ENCODE measurements at places on chromosomes 2 and 18.

GRCh38 chr2:63874204-63875130, 32.8 kb downstream of the UGP2 start:
- no peak for DNase-seq

- DNase-seq, result no peak
Observed at GRCh38 chr2:119241205-119241532, 17.5 kb downstream of the STEAP3 start.

GRCh38 chr2:118689456-118689855, 158.0 kb downstream of the EN1 start:
- DNase-seq, result no peak

GRCh38 chr2:227513113-227513512, 41.2 kb downstream of the AGFG1 start:
- DNase-seq, result no peak

DNA sequence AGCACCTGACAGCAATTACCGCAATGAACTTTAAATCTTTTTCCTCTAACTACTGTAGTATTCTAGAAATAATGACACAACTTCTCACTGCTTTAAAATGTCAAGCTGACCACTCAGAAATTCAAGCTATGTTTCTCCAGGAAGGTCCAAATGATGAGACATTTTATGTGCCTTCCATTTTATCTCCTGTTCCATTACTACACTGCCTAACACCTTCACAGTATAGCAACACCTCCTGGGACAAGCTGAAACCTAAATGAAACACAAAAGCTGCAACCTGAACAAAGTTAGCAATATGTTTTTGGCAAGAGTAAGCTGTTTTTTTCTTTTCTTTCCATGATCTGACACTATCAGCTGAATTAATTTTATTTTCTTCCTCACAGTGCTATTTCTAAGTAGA, 81.9 kb downstream of the IKZF2 start:
- no peak for DNase-seq

GRCh38 chr2:239753401-239753837, 271.7 kb downstream of the NDUFA10 start:
- DNase-seq, result no peak

GRCh38 chr2:168059758-168060157, 187.6 kb downstream of the STK39 start:
- DNase-seq, result no peak

- no peak for DNase-seq
Observed at GRCh38 chr18:55744206-55744605, 156.2 kb upstream of the TCF4 start.

GRCh38 chr2:144354953-144355352, 165.0 kb downstream of the ZEB2 start:
- DNase-seq, result no peak

DNA sequence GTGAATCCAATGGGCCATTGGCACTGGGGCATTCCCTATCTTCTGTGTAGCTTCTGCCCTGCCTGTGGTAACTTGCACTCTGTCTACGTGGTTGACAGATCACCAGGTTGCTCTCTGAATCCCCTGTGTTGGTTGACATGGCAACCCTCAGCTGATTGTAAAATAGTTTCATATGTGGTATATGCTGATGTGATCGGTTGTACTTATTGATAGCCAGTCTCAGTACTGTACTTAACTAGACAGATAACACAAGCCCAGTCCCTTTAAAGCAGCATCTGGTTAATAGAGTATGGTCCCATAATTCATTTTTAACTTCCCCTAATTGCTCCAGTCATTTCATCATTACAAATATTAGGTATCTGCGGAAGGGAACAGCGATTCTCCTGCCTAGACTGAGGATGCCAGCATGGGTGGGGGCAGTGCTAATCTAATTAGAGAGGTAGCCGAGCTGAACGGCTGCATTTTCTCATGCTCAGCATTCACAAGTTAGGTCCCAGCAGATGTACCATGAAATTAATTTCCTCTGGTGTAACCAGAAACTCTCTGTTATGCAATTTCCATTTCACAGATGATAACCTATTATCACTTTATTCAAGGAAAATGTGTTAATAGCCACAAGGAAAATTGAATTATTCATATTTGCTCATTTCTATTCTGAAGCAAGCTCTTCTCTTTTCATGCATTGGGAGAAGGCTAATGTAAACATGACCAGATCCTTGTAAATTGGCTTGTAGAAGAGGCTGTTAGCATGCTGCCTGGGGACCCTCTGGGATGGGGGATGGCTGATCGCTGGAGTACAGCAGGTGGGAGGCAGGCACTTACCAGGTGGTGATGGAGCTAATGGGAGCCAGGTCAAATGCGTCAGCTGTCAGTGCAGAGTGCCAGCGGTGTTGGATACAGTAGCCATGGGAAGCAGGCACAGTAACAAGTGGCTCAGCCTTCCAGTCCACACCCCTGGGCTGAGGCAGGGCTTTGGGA, 608.3 kb downstream of the GALR1 start:
- DNase-seq, result no peak

- no peak for DNase-seq
Observed at GRCh38 chr2:8487461-8487932, 194.4 kb upstream of the ID2 start.

DNA sequence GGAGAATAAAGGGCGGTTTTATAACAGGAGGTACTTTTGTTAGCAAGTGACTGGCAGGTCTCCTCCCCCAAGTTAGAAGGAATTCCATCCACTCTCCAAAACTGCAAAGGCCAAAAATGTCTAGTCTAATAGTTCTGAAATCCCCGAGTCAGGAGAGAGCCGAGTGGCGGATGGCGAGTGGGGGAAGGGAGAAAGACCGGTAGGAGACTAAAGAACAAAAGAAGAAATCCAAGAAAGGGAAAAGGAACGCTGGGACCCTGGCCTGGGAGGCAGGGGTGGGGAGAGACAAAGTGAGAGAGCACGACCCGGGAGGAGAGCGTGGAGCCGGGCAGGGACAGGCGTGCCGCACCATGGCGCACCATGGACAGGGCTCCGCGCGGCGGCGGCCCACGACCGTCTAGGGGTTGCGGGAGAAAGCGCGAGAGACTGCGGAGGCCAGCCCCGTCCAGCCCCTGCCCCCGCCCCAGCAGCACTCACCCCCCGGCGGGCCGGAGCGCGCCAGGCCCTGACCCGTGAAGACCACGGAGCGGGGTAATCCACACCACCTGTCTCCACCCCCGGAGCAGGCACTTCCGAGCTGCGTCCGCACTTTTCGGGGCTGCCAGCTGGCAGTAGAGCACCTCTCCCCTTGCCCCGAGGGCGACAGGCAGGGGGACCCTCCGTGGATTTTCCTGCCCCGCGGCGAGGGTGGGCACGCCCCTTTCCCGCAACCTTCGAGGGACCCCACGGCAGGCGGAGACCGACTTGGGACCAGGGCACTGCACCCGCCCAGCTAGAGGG, 1.6 kb downstream of the CDH2 start:
- DNase-seq, result no peak

DNA sequence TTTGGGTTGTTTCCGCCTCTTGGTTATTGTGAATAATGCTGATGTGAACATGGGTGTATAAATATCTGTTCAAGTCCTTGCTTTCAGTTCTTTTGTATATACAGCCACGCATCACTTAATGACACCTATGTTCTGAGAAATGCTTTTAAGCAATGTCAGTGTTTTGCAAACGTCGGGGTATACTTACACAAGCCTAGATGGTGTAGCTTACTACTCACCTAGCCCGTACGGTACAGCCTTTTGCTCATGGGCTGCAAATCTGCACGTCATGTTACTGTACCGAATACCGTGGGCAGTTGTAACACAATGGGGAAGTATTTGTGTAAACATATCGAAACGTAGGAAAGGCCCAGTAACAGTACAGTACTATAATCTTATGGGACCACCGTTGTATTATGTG, 12.4 kb downstream of the RALB start:
- DNase-seq, result no peak

- DNase-seq, result no peak
Observed at GRCh38 chr2:98649992-98650375, 41.6 kb downstream of the UNC50 start.

- DNase-seq, result no peak
Observed at GRCh38 chr2:71544919-71545571, 91.7 kb downstream of the DYSF start.

DNA sequence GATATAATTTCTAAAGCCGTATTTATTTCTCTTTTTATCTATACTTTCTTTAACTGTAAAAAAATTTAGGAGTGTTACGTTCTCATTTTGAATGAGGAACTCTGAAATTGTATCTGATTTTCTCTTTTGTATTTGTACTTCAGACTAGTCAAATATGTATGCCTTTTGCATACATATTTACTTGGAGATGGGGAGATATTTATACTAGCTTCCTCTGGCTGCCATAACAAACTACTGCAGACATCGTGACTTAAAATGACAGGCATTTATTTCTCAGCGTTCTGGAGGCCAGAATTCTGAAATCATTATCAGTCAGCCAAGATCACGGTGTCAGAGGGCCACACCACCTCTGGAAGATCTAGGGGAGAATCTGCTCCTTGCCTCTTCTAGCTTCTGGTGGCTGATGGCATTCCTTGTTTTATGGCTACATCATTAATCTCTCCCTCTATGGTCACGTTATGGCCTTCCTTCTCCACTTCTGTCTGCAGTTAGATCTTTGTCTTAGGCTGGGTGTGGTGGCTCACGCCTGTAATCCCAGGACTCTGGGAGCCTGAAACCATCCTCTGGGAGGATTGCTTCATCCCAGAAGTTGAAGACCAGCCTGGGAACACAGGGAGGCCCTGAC, 8.2 kb downstream of the LCLAT1 start:
- no peak for DNase-seq

- no peak for DNase-seq
Observed at GRCh38 chr2:215933151-215933550, 80.2 kb downstream of the MREG start.

- DNase-seq, result no peak
Observed at GRCh38 chr18:49966090-49966489, 152.8 kb upstream of the ACAA2 start.

- no peak for DNase-seq
Observed at GRCh38 chr2:230512955-230513748, 97.2 kb downstream of the SP100 start.

DNA sequence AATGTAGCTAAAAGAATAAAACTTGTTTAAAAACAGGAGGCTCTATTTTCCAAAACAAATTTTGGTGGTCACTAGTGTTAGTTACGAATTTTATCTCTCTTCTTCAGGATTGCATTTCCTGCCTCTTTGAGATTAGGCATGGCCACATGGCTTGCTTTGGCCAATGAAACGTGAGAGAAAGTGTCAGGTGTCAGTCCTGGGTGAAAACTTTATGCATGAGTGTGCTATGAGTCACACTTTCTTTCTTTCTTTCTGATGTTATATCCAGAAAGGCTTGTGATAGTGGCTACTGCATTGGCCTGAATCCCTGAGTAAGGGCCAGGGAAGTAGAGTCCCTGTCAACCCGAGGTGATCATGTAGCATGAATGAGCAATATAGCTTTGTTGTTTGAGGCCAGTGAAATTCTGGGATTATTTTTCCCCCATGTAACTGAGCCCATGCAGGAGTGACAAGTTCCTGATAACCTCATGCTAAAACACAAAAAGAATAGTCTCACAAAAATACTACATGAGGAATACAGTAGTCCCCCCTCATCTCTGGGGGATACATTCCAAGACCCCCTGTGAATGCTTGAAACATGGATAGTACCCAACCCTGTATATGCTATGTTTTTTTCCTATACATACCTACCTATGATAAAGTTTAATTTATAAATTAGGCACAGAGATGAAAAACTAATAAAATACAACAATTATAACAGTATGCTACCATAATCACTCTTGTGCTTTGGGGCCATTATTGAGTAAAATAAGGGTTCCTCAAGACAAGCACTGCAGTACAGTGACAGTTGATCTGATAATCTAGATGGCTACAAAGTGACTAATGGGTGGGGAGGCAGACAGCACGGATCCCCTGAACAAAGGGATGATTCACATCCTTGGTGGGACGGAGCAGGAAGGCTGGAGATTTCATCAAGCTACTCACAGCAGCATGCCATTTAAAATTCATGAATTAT, 109.5 kb downstream of the CDC42EP3 start:
- DNase-seq, result no peak

GRCh38 chr2:112142525-112143078, 4.4 kb downstream of the FBLN7 start:
- DNase-seq, result no peak

- DNase-seq, result no peak
Observed at GRCh38 chr2:196653843-196654242, 14.3 kb downstream of the CCDC150 start.

- DNase-seq, result no peak
Observed at GRCh38 chr2:65453916-65454315, 21.5 kb upstream of the SPRED2 start.

- no peak for DNase-seq
Observed at GRCh38 chr2:206442833-206443734, at the start of gene ADAM23. ADAM23 (plus strand) TSS chr2:206443532; CDS start chr2:206443867, 335 bp downstream.

GRCh38 chr18:54684784-54685183, 93.7 kb downstream of the DYNAP start:
- DNase-seq, result no peak

- no peak for DNase-seq
Observed at GRCh38 chr2:155384555-155385123, 686.1 kb downstream of the KCNJ3 start.

GRCh38 chr2:176126929-176127773, 2.4 kb upstream of the HOXD8 start:
- DNase-seq, result no peak

DNA sequence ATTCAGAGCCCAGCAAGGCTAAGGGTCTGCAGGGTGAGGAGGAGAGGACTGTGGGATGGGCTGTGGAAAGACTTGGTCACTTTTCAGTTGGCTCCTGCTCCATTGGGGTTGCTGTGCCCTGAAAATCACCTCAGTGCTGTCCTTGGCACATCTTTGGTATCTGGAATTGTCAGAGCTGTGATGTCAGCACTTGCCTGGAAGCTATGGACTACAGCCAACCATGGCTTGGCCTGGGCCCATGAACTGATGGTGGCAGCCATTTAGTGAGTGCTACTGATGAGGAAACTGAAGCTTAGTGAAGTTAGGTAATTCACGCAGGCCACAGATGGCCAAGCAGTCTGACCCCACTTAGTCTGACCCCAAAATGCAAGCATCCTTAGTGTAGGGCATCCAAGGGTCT, 121.8 kb upstream of the SERPINE2 start:
- DNase-seq, result no peak

GRCh38 chr2:101657787-101658186, 39.7 kb upstream of the MAP4K4 start:
- DNase-seq, result no peak

- DNase-seq, result no peak
Observed at GRCh38 chr18:8615397-8616027, 6.3 kb downstream of the RAB12 start.

GRCh38 chr2:147567136-147567535, 277.7 kb upstream of the ACVR2A start:
- no peak for DNase-seq

GRCh38 chr2:101474731-101475384, at the start of gene RFX8:
RFX8 (minus strand) TSS chr2:101475112; CDS start chr2:101466848, 8,264 bp downstream.
- no peak for DNase-seq

DNA sequence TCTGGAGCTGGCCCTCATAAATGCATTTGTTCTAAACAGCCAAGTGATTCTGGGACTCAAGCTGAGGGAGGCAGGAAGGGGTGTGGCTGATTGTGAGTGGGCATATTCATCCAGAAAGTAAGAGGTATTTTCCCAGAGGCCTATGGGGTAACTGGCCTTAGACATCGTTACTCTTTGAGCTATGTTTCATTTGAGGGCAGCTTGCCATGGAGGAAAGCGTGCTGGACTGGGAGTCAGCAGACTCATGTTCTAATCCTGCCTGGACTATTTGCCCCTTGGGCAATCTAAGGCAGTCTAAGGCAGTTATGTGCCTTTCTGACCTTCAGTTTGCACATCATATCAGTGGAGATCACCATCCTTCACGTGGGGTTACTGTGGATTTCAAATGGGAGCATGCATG, 93.5 kb upstream of the SLC14A2 start:
- peak; percentile 82 for DNase-seq

GRCh38 chr18:52342456-52342855, 2.5 kb downstream of the DCC start:
- no peak for DNase-seq

- DNase-seq, result no peak
Observed at GRCh38 chr2:60226943-60227342, 326.5 kb downstream of the BCL11A start.

All from coronary artery (tissue), 2 donors.